Gastrocnemius medialis (tissue), 4 donors: ENCODE measurements at places on chromosomes 2 and 18. TPM values are rescaled to one million over a fixed set of nuclear protein-coding genes. Genes with fewer than 3 reads are reported as not detected.
A peak's percentile ranks its signal among the peaks of the same experiment; 100 is the strongest.

The SP140 gene
- not detected for total RNA-seq

DNA sequence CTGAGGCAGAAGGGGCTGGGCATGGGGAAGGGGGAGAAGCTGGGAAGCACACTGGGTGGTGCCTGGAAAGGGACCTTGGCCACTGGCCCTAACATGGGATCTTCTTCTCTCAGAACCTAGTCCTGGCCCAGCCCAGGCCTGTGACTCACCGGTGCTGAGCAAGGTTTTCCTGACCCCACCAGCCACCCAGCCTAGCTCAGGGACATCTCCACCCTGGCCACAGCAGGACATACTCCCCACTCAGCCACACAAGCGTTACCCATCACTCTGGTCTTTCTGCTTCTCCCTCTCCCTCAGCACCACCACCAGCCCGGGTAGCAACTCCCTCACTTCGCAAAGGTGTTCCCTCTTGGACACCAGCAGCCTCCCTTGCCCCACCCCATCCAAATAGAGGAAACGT, 22.8 kb downstream of the TNS1 start:
- H3K36me3 ChIP-seq: no peaks in the 10 kb centered on the region
- H3K27me3 ChIP-seq: no peaks in the 10 kb centered on the region
- peaks cover 24% of the 10 kb centered on the region for H3K4me1 ChIP-seq
- no peak overlapping the region for H3K4me3 ChIP-seq
- DNase-seq: peak; percentile 67
- H3K27ac ChIP-seq: peak overlapping the region; percentile 74

DNA sequence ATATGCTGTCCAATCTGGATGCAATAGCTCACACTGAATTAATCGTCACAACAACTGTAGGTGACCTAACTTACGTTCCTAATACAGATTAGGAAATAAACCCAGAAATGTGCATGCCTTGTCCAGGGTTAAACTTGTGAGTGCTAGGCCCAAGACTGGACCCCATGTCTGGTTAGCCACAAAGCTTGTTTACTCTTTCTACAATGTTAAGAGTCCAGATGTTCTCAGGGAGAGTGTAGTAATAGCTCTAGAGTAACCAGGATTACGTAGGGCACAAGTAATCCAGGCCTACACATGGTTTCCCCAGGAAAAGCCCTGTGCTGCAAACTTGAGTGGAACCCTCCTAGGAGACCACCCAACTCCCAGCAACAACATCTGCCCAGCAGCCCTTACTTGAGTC, 26.2 kb downstream of the TRIB2 start:
- DNase-seq: no peak
- H3K36me3 ChIP-seq: peaks cover 22% of the 10 kb centered on the region
- H3K4me1 ChIP-seq: no peaks in the 10 kb centered on the region
- H3K27ac ChIP-seq: no peak overlapping the region

DNA sequence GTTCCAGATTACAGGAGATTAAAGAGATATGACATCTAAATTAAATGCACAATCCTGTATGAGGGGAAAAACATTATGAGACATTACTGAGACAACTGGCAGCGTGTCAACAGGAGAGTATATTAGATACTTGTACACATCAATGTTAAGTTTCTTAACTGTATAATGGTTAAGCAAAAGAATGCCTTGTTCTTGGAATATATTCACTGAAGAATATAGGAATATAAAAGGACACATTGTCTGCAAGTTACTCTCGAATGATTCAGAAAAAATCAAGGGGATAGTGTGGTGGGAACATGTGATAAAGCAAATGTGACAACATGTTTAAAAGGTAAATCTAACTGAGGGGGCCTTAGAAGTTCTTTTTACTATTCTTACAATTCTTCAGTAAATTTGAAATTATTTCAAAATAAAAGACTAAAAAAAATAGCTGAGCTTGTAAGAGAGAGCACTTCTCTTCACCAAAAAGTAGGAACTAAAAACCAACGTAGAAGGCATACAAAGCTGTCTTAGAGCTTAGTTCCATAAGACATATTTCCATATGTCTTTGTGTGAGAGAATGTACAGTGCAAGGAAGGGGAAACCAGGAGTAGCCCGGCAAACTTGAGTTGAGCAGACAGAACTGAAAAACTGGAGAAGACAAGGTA, 7.5 kb downstream of the WDPCP start:
- H3K4me1 ChIP-seq: peaks cover 11% of the 10 kb centered on the region
- H3K36me3 ChIP-seq: no peaks in the 10 kb centered on the region
- no peak for DNase-seq
- H3K27ac ChIP-seq: no peak overlapping the region

GRCh38 chr2:238820916-238821315, 27.0 kb upstream of the TWIST2 start:
- no peak for DNase-seq
- H3K4me1 ChIP-seq: no peaks in the 10 kb centered on the region
- H3K4me3 ChIP-seq: no peak overlapping the region
- H3K36me3 ChIP-seq: no peaks in the 10 kb centered on the region
